Kidney (tissue), 22 donors: ENCODE measurements at places on chromosomes 16 and 17.

DNA sequence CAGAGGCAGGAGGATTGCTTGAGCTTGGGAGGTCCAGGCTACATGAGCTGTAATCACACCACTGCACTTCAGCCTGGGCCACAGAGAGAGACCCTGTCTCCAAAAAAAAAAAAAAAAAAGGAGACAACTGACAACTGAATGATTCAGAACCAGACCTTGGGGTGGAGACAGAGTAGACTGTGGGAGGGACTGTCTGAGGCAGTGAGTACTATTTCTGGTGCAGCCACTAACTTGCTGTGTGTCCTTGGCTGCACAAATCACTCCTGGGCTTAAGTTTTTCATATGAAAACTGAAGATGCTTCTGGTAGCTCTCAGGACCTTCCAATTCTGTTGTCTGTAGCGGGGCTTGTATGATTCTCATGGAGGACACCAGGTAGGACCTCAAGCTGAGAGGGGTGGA is 5.8 kb downstream of the ASB16 start:
- DNase-seq: no peak

DNA sequence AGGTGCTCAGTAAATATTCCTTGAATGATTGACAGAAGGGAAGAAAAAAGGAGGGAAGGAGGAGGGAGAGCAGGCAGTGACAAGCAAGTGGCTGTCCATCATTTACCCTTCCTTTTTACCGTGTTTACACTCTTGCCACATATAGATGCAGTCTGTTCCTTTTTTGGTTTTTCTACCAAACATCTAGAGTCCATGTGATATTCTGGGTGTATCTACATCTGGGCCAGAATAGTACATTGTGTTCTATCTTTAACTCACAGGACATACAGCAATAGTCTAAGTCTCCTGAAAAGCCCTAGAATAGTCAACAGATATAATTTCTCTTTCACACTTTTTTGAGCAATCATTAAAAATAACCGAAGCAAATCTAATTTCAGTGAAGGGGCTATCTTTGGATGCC is 33.5 kb downstream of the KCNJ2 start:
- DNase-seq: no peak

- peak; percentile 69 for DNase-seq
Measured at GRCh38 chr16:84368308-84368996, at the start of gene ATP2C2. TSS of gene ATP2C2 (plus strand) at chr16:84368538. CDS start at chr16:84368616, 78 bp downstream.

DNA sequence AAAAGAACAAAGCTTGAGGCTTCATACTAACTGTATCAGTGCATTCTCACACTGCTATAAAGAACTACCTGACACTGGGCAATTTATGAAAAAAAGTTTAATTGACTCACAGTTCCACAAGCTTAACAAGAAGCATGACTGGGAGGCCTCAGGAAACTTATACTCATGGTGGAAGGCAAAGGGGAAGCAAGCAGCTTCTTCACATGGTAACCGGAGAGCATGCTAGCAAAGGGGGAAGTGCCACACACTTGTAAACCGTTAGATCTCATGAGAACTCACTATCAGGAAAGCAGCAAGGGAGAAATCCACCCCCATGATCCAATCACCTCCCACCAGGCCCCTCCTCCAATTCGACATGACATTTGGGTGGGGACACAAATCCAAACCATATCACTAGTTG is 25.3 kb downstream of the CTRB2 start:
- no peak for DNase-seq

- no peak for DNase-seq
Measured at GRCh38 chr16:10511829-10512228, 68.6 kb downstream of the EMP2 start.

- peak; percentile 25 for DNase-seq
Measured at GRCh38 chr16:62038646-62039045, 2.4 kb upstream of the CDH8 start.

DNA sequence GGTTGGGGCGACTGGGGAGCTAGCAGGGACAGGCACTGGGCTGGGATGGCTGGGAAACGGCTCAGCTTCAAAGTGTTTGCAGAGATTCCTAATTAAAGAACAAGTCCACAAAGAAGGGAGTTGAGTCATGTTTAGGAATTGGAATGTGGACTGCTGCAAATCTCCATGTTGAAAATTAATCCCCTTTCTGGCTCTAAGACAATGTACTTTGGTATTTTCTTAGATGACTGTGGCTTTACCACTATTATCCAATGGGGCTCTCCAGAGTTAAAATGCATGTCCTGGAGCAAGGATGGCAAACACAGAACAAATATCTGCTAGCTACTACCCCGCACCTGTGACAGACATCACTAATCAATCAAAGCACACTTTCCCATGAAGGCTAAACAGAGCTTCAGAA is 22.2 kb upstream of the WSCD1 start:
- DNase-seq: no peak

- no peak for DNase-seq
Measured at GRCh38 chr16:70704586-70704985, 18.7 kb upstream of the MTSS2 start.

DNA sequence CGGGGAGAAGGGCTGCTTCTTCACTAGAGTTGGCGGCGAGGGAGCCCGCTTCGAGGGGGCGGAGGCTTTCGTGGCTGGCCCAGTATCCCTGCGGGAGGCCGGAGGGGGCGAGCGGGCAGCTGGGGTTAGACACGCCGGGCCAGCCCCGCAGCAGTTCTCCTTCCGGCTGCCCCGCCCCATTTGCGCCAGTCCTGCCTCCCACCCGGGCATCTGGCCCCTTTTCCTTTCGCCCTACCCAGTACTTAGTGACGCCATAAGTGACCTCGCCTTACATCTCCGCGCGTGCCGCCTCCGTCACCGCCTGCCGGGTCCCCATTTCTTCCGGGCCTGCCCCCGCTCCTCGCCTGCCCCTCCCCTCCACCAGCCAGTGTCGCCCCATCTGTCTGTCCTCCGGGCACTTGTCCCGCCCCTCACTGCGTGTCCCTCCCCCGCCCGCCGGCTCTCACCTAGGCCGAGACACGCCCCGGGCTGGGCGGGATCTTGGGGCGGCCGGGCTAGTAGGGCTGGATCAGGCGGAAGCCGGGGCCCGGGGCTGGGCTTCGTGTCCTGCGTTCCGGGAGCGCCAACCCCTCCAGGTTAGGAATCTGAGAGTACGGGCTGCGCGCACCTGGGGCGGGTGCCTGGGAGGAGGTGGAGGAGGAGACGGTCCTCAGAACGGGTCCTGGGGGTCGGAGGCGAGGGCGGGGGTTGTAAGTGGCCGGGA is 14.3 kb downstream of the SPATA32 start:
- DNase-seq: peak; percentile 94

DNA sequence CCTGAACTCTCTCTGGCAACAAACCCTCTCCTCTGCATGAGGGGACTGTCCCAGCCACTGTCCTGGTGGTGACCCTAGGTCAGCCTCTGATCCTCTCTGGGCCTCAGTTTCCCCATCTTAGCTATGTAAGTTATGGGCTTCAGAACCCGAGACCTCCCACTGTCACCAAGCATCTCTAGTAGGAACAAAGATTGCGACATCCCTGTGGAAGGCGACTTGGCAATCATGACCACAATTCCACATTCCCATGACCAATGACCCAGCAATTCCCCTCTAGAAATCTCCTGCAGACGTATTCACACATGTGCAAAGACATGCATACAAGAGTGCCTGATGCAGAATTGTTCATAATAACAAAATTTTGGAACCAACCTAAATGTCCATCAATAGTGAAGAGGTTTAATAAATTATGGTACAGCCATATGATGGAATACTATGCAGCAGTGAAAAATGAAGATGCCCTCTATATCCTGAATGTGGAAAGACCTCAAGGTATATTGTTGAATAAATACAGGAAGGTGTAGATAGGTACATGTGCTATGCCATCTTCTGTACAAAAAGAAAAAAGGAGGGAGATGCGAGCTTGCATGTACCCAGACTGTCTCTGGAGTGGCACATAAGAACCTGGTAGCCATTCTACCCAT is 21.2 kb downstream of the CNGB1 start:
- no peak for DNase-seq

DNA sequence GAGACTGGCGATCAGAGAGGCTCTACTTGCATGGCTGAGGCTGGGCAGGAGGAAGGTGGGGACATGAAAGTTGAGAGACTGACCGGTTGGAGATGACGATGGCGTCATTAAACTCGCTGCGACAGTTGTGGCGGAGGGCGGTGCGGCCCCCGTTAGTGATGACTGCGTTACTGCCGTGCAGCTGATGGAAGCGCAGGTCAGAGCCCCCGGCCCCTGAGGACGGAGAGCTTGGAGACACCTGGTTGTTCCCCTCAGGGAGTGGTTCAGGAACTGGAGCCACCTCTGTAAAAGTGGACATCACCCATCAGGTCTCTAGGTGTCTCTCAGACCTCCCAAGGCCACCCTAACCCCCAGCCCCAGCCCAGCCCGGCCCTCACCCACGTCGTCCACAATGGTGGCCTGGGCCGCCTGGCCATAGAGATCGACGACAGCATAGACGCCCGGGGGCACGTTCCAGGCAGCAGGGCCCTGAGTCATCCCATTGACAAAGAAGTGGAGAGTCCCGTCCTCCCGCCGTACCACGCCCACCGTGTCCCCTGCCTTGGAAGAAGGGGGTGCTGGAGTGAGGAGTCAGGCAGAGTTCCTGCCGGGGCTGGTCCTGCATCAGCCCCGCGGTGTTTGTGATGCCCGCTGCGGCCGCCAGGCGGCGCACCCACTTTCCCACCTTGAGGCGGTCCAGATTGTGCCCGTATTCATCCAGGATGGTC is 5.3 kb downstream of the NEURL4 start:
- no peak for DNase-seq

DNA sequence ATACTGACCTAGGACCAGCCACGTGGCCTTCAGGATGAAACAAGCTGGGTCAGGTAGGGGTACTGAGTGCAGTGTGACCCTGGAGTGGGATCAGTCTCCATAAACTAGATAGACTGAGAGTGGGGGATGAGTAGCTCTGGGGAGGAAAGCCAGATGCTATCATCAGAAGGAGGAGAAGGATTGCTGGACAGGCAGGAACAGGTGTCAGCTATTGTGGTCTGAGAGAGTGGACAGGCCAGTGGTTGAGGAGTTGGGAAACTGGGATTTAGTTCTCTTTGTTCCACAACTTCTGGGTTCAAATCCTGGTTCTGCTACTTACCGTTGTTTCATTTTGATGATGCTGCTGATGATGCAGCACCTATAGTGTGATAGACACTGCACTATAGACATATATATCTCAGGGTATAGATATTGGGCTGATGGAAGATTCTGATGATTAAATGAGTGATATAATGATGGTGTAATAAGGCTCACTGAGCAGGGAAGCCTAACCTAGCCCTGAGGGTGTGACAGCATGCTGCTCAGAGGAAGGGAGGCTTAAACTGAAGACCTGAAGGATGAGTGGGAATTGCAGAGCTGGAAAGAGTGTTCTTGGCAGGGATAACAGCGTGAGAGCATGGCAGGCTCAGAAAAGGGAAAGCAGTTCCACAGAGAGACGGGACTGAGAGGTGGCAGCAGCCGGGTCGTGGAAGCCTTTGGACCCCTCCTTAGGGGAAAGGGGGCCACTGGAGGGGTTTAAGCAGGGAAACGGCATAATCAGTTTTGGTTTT is 66.0 kb downstream of the SNX20 start:
- no peak for DNase-seq

GRCh38 chr16:80931801-80932707 is 74.6 kb downstream of the CMC2 start:
- peak; percentile 89 for DNase-seq

DNA sequence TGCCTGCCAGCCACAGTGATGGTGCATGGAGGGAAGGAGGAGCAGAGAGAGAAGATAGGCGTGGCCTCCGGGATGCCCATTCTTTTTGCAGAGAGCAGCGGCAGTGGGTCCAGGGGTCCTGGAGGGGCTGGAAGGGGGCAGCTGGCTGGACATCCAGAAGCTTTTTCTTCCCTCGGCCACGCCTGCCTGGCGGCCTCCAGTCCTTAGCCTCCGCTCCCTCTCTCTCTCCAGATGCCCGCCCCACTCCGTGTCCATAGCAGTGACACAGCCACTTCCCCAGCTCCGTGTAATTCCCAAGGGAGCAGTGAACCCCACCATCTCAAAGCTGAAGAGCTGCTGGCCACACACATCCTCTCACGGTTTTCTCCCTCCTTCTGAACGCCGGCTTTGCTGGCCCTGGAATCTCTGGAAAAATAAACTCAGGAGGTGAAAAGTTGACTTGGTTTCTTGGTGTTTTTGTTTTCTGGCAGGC is 26.3 kb upstream of the CDC42EP4 start:
- DNase-seq: peak; percentile 69

DNA sequence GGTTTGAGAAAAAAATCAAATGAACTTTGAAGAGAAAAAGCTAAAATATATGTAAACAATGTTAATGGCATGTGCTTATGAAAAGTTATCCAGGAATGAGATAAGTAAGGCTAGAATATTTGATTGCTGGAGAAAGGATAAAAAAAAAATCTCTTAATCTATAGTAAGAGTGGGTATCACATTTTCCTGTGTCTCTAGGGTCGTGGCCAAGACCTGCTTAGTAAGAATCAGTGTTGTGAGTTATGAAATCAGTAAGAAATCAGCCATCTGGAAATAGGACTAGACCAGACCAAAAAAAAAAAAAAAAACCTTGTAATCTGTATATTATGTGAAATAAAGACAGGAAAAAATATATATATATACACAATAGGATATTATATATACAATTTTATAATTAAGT is 1153.9 kb downstream of the CDH11 start:
- DNase-seq: no peak

DNA sequence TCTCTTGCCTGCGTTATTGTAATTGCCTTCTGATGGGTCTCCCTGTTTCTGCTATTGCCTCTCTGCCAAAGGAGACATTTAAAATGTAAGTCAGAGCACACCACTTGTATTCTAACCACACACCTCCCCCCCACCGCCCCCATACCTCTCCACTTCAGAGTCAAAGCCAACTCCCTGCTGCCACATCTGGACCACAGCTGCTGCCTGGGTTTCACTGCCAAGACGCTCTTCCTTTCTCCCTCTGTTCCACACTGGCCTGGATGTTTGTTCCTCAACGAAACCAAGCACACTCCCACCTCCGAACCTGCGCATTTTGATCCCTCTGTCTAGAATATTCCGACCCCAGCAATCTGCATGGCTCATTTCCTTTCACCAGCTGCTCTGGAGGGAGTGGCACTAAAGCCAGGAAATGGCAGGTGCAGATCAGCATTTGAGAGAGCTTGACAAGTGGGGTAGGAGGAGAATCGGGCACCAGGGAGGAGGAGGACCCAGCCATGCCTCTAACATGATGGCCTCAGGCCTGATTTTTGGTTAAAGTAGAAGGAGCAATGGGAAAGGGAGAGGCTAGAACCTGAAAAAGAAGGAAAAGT is 92.4 kb upstream of the HS3ST2 start:
- peak; percentile 13 for DNase-seq

- DNase-seq: no peak
Measured at GRCh38 chr17:70563281-70563820, 394.0 kb downstream of the KCNJ2 start.

GRCh38 chr17:77444984-77445759 is 304.4 kb downstream of the SEC14L1 start:
- DNase-seq: no peak
